ENCODE measurements at places on chromosomes 4 and X. TPM values are rescaled to one million over a fixed set of nuclear protein-coding genes. Genes with fewer than 3 reads are reported as not detected.

Gene ZNF718
- 13.7 TPM for total RNA-seq

Gene ANXA10
- not detected for total RNA-seq

Gene DUX4
- total RNA-seq: not detected

Gene TMSB15A
- 4.8 TPM for total RNA-seq

Gene DUSP21
- not detected for total RNA-seq

Gene DSPP
- not detected for total RNA-seq

Gene BTK
- 1.3 TPM for total RNA-seq

Gene EIF2S3
- total RNA-seq: 102 TPM

Gene MORF4L2
- total RNA-seq: 313 TPM

Gene FHIP1A
- total RNA-seq: 22.1 TPM

Gene THAP9
- 8.6 TPM for total RNA-seq

Gene ESX1
- total RNA-seq: not detected

Gene MAGEA4
- total RNA-seq: not detected

Gene POU3F4
- not detected for total RNA-seq

DNA sequence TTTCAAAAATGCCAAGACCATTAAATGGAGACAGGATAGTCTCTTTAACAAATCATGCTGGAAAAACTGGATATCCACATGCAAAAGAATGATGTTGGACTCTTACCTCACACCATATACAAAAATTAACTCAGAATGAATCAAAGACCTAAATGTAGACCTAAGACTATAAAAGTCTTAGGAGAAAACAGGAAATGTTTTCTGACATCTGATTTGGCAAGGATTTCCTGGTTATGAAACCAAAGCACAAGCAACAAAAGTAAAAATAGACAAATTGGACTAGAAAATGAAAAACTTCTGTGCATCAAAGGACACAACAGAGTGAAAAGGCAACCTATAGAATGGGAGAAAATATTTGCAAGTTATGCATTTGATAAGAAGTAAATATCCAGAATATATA lies 37.6 kb downstream of the ARFIP1 start:
- DNase-seq: no peak

GRCh38 chrX:21590012-21590776 lies 67.9 kb downstream of the KLHL34 start:
- DNase-seq: no peak

DNA sequence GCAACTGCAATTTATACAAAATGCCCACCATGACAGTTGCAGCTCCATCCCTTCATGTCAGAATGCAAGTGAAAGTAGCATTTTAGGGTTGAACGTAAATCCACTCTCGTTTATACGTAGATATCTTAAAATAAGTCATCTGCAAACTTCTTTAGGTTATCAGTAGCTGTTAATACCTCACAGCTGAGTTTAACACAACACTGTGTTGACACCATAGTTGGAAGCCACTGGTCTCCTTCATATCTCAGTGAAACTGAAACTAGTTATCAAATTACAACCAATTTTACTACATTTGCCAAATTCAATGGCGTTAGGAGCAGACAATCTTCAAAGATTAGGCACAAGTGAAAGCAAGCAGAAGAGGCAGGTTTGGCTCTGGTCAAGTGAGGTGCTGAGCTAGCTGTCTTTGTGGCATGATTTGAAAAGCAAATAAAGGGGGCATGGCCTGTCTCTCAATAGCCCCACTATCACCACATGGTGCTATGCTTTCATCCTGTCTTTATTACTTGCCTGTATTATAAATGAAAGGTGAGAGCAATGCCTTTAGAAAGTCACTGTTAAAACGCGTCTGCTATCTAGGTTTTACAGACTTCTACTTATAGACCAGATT lies 12.3 kb downstream of the PPP3CA start:
- DNase-seq: no peak

GRCh38 chr4:52640808-52641565 lies 18.1 kb downstream of the USP46 start:
- DNase-seq: no peak

GRCh38 chr4:61938250-61938846 lies 738.2 kb downstream of the ADGRL3 start:
- DNase-seq: no peak

DNA sequence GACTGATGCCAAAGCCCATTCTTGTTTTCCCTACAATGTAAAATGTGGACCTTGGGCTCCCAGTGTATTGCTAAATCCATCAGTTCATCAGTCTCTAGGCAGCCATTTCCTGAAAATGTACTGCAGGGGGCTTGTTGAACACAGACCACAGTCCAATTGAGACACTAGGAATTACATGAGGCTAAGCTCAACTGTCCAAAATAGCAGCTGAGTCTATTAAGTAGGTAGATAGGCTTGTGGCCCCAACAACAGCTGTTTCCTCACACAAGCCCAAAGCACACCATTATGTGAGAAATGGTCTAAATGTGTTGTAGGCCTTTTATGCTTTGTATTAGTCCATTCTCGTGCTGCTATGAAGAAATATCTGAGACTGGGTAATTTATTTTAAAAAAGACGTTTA lies 60.0 kb upstream of the PAK3 start:
- no peak for DNase-seq

GRCh38 chr4:78971326-78971725 lies 32.1 kb upstream of the PAQR3 start:
- DNase-seq: no peak

GRCh38 chrX:18652636-18653035 lies 19.3 kb downstream of the RS1 start:
- no peak for DNase-seq

DNA sequence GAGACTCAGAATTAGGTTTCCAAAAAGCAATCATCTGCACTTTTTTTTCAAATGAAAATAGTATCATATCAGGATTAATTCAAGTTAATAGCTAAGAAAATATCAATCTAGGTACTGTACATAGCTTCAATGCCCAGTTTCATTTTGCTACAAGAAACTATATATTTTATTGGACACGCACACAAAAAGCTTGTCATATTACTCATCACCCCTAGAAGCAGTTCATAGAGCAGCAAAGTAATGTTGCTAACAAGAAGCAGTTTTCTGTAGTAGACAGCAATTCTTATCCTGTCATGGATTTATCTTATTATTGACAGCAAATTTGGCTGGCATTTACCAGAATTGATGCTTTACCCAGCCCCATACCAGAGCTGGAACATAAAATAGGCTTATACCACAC lies 52.3 kb upstream of the LSM6 start:
- DNase-seq: no peak

DNA sequence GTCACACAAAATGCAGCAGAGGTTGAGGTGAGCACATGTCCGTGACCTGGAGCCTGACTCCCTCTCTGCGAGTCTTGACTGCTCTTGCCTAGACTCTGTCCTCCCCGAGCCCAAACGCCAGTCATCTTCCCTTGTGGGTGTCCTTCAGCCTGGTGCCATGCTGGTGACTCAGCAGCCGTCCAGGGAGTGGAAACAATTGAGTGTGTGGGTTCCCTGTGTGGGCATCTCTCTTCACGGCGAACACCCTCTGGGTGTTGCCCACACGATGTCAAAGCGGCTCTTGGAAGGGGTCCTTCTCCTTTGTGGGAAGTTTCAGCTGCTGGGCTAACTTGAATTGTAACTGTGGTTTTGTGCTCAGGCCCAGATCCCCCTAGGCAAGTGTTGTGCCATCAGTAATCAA lies 17.5 kb upstream of the MSANTD1 start:
- no peak for DNase-seq

- no peak for DNase-seq
Observed at GRCh38 chr4:73675623-73676022, 55.4 kb upstream of the RASSF6 start.

- DNase-seq: no peak
Observed at GRCh38 chrX:50157545-50158135, 43.2 kb downstream of the AKAP4 start.

DNA sequence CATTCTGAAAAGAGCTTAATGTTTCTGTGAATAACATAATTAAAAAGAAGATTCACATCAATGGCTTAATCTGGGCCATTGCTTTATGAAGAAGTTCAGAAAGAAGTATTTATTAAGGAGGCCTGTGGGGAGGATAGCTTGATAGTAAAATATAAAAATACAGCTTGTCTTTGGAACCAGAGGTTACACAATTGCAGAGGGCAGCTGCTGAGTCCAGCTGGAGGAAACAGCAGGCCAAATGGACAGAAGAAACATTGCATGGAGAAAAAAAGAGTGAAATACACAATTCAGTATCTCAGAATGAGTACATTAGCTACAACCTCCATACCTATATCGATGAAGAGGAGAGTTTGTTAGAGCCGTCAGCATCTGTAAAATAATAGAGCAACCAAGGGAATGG lies 148.0 kb upstream of the NPY2R start:
- no peak for DNase-seq

DNA sequence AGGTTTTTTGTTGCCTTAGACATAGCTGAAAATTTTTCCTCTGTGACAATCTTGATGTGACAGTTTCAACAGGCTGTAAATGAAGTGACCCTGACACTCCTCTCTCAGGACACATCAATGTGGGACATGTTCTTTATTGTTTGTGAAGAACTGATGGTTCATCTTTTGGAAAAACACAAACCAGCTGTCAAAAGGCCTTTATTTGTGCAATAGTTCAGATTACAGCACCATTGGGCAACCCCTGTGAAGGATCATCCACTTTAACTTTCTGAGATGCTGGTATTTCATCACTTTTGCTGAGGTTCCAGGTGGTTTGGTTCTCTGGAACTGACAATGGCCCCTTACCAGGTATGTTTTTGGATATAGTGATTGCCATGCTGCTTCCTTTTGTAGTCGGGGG lies 40.3 kb downstream of the OSTC start:
- DNase-seq: no peak

- no peak for DNase-seq
Observed at GRCh38 chr4:79185526-79186045, 140.3 kb downstream of the NAA11 start.

DNA sequence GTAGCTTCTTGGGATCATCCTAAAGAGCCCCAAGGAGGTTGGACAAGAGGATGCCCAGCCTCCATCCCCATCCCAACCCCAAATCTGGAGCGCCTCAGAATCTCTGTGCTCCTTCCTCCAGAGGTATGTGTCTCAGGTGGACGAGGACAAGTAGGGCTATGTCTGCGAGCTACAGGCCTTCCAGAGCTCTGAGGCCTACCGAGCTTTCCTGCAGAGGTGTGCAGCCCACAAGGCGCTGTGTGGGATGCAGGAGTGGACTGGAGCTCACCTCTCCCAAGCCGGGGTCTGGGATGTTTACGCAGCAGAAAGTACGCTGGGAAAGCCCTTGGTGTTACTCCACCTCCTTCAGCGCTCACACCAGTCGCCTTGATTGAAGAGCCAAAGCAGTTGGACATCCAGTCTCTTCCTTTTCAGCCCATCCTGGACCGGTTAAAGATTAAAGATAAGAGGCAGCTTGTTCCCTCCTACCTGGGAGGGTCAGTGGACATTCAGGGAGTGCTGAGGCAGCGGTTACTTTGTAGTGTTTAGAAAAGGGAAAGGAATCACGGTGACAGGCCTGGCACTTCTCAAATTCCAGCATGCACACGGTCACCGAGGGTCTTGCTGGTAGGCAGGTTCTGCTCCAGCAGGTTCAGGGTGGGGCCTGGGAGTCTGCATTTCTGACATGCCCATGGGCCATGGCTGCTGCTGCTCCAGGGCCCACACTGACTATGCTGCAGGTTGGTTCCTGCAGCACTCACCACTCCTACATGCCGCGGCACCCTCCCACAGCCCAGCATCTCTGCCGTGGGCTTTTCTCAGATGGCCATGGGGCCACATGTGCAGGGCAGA lies 29.5 kb upstream of the JAKMIP1 start:
- no peak for DNase-seq

All from prostate gland (tissue), 2 donors.